ENCODE measurements at places on chromosomes 7 and 10. TPM values are rescaled to one million over a fixed set of nuclear protein-coding genes. Genes with fewer than 3 reads are reported as not detected.

Gene COBL
- not detected for total RNA-seq

Gene TAS2R41
- total RNA-seq = not detected

Gene AGAP6
- 27.6 TPM for total RNA-seq

Gene OPN1SW
- total RNA-seq = not detected

Gene CFAP69
- total RNA-seq = not detected

Gene GPR158
- total RNA-seq = not detected

Gene ADARB2
- 0.05 TPM for total RNA-seq

Gene AGAP9
- total RNA-seq = 9.5 TPM

Gene TRPV6
- total RNA-seq = not detected

Gene RPA3
- 106 TPM for total RNA-seq

Gene OR2A5
- total RNA-seq = not detected

Gene ELN
- not detected for total RNA-seq

Gene RBP3
- not detected for total RNA-seq

Gene KDM7A
- 24.7 TPM for total RNA-seq

Gene CALCR
- total RNA-seq = not detected

Gene C10orf105
- total RNA-seq = 0.32 TPM
